ENCODE measurements at places on chromosomes 3 and 15. TPM values are rescaled to one million over a fixed set of nuclear protein-coding genes. Genes with fewer than 3 reads are reported as not detected.
A peak's percentile ranks its signal among the peaks of the same experiment; 100 is the strongest.

The RBP2 gene
- not detected for total RNA-seq

DNA sequence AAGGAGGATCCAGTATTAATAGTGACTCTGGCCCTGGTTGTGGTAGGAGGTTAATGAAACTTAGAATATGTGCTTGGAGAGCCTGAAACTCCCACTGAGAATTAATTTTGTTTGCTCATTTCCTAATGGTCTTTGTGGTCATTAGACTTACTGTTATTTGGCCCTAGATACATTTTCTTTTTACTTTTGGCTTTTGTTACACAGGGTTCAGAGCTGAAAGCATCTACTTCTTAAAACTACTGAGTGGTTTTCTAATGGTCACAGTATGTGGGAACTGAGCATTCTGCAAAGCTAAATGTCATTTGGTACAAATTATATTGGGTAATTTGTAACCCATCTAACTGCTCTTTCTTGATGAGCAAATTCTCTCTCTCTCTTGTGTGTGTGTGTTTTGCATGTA lies 433.4 kb upstream of the IL12A start:
- no peak overlapping the region for H3K27ac ChIP-seq
- no peak overlapping the region for H3K4me3 ChIP-seq
- DNase-seq = no peak
- no peaks in the 10 kb centered on the region for H3K27me3 ChIP-seq
- H3K4me1 ChIP-seq = no peaks in the 10 kb centered on the region

- H3K36me3 ChIP-seq = no peaks in the 10 kb centered on the region
- no peak for DNase-seq
- no peak overlapping the region for H3K4me3 ChIP-seq
- H3K27ac ChIP-seq = no peak overlapping the region
Observed at GRCh38 chr3:155065537-155065936, 14.6 kb upstream of the MME start.

GRCh38 chr3:170154569-170155143 lies 26.9 kb downstream of the PHC3 start:
- H3K27me3 ChIP-seq = no peaks in the 10 kb centered on the region
- H3K4me3 ChIP-seq = no peak overlapping the region
- no peaks in the 10 kb centered on the region for H3K36me3 ChIP-seq
- H3K27ac ChIP-seq = peak overlapping the region; percentile 13
- no peak for DNase-seq
